Activated CD8-positive, alpha-beta T cell treated with anti-CD3 and anti-CD28 coated beads, Interleukin-2, amount 10 ng/mL, durations not matched to agents 7 days and 5 days (primary cell): ENCODE measurements at places on chromosomes 5 and 9. TPM values are rescaled to one million over a fixed set of nuclear protein-coding genes. Genes with fewer than 3 reads are reported as not detected.

GRCh38 chr5:136086783-136087566, 45.7 kb upstream of the SMAD5 start:
- H3K4me1 ChIP-seq: no peaks in the 10 kb centered on the region
- H3K36me3 ChIP-seq: no peaks in the 10 kb centered on the region
- H3K4me3 ChIP-seq: no peak overlapping the region
- no peak for DNase-seq

DNA sequence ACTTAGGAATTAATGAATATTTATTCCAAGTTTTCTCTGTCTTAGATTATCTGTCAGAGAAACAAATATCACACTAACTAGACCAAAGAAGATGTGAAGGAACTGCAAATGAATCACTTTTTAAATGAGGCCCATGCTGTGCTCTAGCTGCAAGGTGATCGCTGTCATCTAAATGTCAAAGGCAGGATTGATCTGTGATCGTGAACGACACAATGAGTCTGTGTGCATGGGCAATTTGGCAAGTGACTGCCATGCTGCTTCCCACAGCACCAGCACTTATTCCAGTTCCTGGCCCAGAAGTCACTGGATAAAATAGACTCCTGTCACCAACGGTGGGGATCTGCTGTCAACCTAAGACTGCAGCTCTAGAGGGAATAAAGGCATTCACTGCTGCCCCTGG, 141.2 kb downstream of the TRIM36 start:
- DNase-seq: no peak
- no peaks in the 10 kb centered on the region for H3K27me3 ChIP-seq
- H3K4me3 ChIP-seq: no peak overlapping the region
- no peak overlapping the region for H3K27ac ChIP-seq

DNA sequence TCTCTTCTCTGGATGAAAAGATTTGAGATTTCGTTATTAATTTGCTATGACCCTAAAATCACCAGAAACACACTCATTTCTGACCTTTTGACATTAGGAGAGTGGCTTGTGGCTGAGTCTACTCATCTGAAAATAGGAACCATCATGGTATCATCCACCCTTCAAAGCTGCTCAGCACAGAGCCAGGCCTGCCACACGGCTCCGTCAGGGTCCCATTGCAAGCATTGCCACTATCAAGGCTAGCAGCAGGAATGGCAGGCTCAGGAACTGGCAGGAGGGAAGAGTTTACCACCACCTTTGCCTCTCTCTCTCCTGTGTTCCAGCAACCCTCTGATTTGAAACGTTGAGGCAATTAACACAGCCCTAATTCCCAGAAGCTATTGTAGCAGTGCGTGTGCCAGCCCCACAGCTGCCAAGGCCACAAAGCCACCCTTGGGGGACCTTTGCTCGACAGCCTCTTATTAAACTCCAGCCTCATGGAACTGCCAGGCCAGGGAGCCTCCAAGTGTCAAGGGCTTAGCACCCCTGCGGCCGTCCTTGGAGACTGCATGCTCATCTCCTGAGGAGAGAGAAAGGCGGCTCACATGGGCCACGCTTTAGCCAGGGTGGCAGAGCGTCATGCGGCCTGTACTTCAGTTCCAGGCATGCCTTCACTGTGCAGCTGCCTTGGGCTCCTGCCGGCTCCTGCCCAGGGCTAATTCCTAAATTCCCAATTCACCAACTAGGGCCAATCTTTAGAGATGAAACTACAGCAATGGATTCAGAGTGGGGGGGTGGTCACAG, 145.9 kb downstream of the ROR2 start:
- no peak overlapping the region for H3K27ac ChIP-seq
- no peak overlapping the region for H3K4me3 ChIP-seq
- H3K36me3 ChIP-seq: no peaks in the 10 kb centered on the region
- H3K27me3 ChIP-seq: peaks cover 6% of the 10 kb centered on the region
- peaks cover under 1% of the 10 kb centered on the region for H3K4me1 ChIP-seq

DNA sequence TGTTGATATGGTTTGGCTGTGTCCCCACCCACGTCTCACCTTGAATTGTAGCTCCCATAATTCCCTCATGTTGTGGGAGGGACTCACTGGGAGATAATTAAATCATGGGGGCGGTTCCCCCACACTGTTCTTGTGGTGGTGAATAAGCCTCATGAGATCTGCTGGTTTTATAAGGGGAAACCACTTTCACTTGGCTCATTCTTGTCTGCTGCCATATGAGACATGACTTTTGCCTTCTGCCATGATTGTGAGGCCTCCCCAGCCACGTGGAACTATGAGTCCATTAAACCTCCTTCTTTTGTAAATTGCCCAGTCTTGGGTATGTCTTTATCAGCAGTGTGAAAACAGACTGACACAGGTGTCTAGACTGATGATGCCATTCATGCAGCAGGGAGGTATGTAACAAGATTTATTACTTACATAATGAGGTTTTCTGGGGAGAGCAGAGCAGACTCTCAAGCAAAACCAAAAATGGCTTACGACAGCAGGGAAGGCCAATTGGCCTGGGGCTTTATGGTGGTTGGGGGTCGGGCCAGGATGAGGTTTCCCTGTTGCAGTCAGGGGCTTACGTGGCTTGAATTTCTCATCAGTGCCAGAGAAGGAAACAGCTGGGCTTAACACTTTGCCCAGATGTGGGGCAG, 9.5 kb upstream of the COMMD10 start:
- DNase-seq: no peak
- H3K4me3 ChIP-seq: no peak overlapping the region
- H3K36me3 ChIP-seq: no peaks in the 10 kb centered on the region
- H3K27ac ChIP-seq: no peak overlapping the region
- H3K4me1 ChIP-seq: peaks cover 20% of the 10 kb centered on the region

DNA sequence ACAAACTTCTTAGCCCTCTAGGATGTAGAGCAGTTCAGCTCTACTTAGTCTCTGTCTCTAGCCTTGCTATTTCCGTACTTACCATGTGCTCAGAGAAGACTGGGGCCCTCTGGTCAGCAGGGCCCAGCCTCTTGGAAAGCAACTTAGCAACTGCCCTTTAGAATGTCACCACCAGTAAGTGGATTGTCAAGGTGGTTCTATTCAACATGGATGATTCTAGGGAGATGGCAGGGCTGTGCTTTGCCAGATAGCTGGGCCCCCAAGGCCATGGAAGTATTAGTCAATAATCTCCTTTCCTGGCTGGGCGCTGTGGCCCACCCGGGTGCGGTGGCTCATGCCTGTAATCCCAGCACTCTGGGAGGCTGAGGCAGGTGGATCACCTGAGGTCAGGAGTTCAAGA, 177.6 kb upstream of the MVB12B start:
- H3K27me3 ChIP-seq: peaks cover 12% of the 10 kb centered on the region
- no peak overlapping the region for H3K4me3 ChIP-seq
- no peak overlapping the region for H3K27ac ChIP-seq
- no peaks in the 10 kb centered on the region for H3K36me3 ChIP-seq
- H3K4me1 ChIP-seq: peaks cover 2% of the 10 kb centered on the region

DNA sequence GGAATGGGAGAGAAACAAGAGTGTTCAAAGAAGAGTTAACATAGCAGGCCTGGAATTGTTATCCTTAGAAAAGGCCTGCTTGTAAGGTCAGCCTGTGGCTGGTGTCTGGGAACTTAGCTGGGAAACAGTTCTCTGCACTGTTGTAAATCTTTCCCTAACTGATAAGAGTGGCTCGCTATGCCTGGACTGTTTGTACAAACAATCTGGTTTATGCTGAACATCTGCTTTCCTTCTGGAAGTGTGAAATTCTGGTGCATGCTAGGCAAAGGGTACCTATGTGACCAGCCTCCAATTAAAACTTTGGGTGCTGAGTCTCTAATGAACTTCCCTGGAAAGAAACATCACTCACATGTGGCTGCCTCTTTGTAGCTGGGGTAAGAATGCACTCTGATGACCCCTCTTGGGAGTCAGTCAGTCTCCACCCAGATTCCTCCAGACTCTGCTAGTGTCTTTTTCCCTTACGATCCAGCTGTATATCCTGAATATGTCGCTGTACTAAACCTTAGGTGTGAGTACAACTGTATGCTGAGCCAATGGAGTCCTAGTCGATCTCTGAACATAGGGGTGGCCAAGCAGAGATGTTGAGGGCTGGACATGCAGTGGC, 16.5 kb downstream of the SPARC start:
- H3K4me1 ChIP-seq: no peaks in the 10 kb centered on the region
- no peak for DNase-seq

- no peak for DNase-seq
- H3K36me3 ChIP-seq: no peaks in the 10 kb centered on the region
- H3K27me3 ChIP-seq: no peaks in the 10 kb centered on the region
- no peaks in the 10 kb centered on the region for H3K4me1 ChIP-seq
- H3K4me3 ChIP-seq: no peak overlapping the region
These were observed 119.2 kb downstream of the MSX2 start for GRCh38 chr5:174843263-174844250.

DNA sequence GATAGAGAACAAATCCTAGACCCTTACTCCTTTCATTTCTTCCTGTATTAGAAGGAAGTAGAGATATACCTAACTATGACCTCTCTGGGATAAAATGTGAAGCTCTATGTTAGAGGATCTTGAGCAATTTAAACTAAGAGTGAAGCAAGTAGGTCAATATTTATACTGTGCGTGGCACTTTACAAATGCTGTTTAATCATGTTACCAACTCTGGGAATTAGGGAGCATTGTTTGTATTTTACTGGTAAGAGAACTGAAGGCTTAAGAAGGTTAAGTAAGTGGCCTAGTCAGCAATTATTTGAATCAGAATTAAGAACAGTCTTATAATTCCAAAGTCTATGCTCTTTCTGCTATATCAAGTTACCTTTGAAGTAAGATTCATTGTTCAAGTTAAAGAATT, 12.0 kb downstream of the TNC start:
- no peak for DNase-seq
- no peaks in the 10 kb centered on the region for H3K36me3 ChIP-seq
- H3K27me3 ChIP-seq: peaks cover 16% of the 10 kb centered on the region
- H3K4me1 ChIP-seq: peaks cover 4% of the 10 kb centered on the region

DNA sequence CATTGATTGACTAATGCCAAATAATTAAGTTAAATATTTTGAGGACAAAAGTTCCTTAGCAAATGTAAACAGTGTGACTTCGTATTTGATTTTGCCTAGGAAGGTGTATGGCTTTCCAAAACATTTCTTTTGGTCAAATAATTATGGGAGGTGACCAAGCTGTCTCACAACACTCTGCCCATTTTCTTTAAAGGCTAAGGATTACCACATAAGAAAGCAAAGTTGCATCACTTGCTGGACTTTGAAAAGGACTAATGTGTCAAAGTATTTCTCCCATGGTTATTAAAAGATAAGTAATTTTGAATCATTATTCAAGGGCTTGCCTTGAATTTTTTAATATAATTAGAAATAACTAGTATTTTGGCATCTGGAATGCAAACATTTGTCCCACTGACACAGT, 74.7 kb downstream of the HAPLN1 start:
- H3K36me3 ChIP-seq: no peaks in the 10 kb centered on the region
- H3K4me1 ChIP-seq: no peaks in the 10 kb centered on the region
- no peak overlapping the region for H3K27ac ChIP-seq
- DNase-seq: no peak
- H3K27me3 ChIP-seq: no peaks in the 10 kb centered on the region

- no peak overlapping the region for H3K4me3 ChIP-seq
- no peak overlapping the region for H3K27ac ChIP-seq
- H3K27me3 ChIP-seq: no peaks in the 10 kb centered on the region
- no peaks in the 10 kb centered on the region for H3K4me1 ChIP-seq
- DNase-seq: no peak
- no peaks in the 10 kb centered on the region for H3K36me3 ChIP-seq
These were observed 30.6 kb upstream of the IL33 start for GRCh38 chr9:6184749-6185645.

DNA sequence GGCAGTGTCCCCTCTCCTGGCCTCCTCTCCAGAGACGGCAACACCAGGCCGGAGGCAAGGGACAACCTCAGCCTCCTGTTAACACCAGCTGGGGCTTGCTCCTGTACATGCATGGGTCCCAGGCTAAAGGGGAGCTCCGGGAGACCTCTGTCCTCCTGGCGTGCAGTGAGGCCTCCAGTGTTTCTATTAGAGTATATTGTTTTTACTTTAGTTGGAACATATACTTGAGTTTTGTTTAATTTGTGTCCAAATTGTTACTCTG, 12.0 kb upstream of the IRX2 start:
- no peak overlapping the region for H3K27ac ChIP-seq
- H3K36me3 ChIP-seq: no peaks in the 10 kb centered on the region
- H3K27me3 ChIP-seq: no peaks in the 10 kb centered on the region
- no peak overlapping the region for H3K4me3 ChIP-seq

DNA sequence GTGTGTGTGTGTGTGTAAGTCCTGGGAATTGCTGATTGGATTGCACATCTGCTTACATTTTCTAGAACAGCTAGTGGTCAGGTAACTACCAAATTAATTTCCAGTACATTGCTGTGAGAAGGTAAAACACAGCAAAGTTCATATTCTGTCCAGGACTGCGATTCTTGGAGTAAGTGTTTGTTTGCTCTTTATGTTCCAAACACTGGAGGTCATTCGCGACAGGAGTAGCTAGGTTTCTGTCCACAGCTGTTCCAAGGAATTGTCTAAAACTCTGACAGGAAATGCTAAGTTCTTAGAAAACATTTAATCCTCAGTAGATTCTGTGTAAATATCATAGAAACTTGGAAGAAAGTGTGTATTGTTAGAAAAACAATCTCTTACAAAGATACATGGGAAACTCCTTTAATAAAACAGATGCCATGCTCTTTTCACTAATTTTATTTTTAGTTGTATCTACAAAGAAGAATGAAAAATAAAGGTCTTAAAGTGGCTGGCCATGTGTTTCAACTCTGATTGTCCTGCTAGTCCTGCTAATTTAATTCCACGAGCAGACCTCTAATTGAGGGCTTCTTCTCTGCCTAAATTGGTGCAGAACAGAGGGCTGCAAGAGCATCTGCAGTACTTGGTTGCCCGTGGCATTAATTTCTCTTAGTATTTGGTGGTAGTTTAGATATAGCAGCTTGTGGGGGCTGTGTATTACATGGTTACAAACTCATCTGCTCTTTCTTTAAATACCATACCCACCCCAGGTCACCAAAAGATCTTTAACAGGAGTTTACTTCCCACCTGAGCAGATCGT, 464.5 kb downstream of the RASEF start:
- no peak overlapping the region for H3K27ac ChIP-seq
- no peaks in the 10 kb centered on the region for H3K4me1 ChIP-seq
- H3K27me3 ChIP-seq: no peaks in the 10 kb centered on the region
- no peak overlapping the region for H3K4me3 ChIP-seq

The POC5 gene
- total RNA-seq: 23.9 TPM

The CARTPT gene
- total RNA-seq: not detected

The CRHBP gene
- total RNA-seq: 0.29 TPM

The LMNB1 gene
- 396 TPM for total RNA-seq

The HDAC3 gene
- total RNA-seq: 88.1 TPM

The SURF1 gene
- total RNA-seq: 39.1 TPM

The TEK gene
- not detected for total RNA-seq

The CDH6 gene
- total RNA-seq: not detected

The TMEM232 gene
- 0.47 TPM for total RNA-seq

The ARAP3 gene
- 8.5 TPM for total RNA-seq
